ENCODE measurements at places on chromosomes 12 and 14.

DNA sequence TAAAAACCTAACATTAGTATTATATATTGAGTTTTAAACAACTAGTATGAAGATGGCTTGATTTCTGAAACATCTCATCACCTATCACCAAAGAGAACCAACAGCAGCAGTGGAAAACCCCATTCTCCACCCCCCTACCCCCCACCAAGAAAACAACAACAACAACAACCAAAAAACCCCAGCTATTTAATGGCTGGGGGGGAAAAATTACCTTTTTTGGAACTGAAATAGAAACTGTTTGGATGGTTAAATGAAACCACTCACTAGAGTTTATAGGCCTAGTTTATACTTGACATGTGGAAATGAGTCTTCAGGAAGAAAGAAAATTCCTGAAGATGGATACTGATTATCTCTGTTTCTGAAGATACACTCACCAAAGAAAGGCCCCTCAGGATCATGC, 30.3 kb downstream of the PPP2R5E start:
- no peak for DNase-seq

- DNase-seq: no peak
Measured at GRCh38 chr12:97097734-97098133, 190.7 kb downstream of the NEDD1 start.

GRCh38 chr12:102426599-102427542, 53.5 kb downstream of the IGF1 start:
- no peak for DNase-seq

DNA sequence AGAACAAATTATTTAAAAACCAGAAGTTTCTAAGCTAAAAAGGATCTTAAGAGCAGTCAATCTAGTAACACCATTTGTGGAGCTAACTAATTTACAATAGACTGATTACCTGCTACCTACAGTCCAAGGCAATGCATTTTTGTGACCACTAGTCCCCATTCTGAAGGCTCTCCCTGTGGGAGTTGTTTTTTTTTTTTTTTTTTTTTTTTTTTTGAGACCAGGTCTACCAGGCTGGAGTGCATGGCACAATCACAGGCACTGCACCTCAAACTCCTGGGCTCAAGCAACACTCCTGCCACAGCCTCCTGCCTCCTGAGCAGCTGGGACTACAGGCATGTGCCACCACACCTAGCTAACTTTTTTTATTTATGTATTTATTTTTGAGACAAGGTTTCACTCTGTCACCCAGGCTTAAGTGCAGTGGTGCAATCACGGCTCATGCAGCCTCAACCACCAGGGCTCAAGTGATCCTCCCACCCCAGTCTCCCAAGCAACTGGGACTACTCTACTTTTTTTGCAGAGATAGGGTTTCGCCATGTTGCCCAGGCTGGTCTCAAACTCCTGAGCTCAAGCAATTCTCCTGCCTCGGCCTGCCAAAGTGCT, 3.9 kb downstream of the GNPTAB start:
- no peak for DNase-seq

- peak; percentile 86 for DNase-seq
Measured at GRCh38 chr14:88983755-88984154, 159.3 kb downstream of the TTC8 start.

DNA sequence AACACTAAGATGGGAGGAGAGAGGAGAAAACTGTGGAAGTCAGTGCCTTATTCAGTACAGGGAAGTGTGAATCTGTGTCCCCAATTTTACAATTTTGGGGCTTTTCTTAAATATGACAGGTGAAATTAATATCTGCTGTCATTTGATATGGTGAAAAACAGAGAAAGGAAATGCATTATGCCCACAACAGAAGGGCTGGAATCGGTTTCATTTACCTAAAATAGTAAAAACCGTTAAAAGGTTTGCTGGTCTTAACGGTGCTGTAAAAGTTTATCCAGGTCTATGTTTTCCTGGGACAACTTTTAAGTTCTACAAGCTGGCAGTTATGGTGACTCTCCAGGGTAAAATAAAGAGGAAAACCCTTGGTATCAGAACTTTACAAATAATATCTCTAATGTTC, 310.8 kb downstream of the FUT8 start:
- DNase-seq: no peak

DNA sequence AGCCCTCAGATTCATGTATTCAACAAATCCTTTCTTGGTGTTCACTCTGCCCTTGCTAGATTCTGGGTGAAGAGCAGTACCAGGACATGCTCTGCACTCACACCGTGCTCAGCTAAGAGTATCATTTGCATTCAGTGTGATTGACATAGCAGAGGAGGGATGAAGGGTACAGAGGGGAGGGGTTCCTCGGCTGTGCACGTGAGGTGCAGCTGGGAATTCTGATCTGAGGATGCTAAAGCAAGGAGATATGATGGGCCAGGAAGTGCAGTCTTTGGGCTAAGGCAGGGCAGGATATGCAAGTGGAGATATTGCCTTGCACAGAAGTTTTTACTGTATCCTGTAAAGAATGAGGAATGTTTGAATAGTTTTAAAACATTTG, 108.6 kb downstream of the FGD4 start:
- no peak for DNase-seq

GRCh38 chr14:90554341-90554740, 157.5 kb downstream of the CALM1 start:
- no peak for DNase-seq

- no peak for DNase-seq
Measured at GRCh38 chr14:102629011-102629444, 36.6 kb downstream of the RCOR1 start.

DNA sequence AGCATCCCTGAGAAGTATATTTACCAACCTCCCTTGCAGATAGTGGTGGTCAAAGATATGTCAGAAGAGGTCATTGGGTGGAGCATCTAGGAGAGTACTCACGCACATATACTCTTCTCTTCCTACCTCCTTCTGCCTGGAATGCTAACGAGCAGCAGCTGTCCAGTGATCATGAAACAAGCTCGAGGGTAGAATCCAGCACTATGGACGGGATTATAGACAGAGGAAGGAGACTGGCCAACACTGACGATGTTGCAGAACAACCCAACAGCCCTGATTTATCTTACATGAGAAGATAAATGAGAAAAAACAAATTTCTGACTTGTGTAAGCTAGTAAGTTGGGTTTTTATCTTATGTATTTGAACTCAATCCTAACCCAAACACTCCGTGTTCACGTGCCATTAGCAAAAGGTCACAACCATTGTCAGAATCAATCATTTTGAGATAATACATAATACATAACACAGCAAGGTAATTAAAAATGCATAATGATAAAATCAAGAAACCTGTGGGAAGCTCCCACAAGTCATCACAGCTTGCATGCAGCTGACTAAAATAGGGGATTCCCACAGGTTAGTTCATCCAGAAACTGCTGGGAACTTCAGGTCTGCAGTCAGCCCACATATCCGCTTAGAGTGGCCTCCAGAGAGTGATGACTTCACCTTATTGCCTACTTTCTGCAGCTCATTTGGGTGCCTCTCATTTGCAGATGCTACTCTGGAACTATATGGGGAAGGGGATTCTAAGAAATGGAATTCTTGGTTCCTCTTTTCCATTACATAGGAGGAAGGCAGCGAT, 36.3 kb upstream of the STK38L start:
- DNase-seq: no peak

GRCh38 chr14:92493024-92493423, 20.6 kb upstream of the RIN3 start:
- DNase-seq: no peak

- DNase-seq: no peak
Measured at GRCh38 chr14:51620056-51620455, 31.7 kb upstream of the FRMD6 start.

- no peak for DNase-seq
Measured at GRCh38 chr14:79786522-79786921, 424.8 kb downstream of the DIO2 start.

GRCh38 chr12:93712200-93712599, 35.0 kb downstream of the CRADD start:
- DNase-seq: no peak

GRCh38 chr12:100584256-100584655, 10.8 kb downstream of the GAS2L3 start:
- DNase-seq: no peak

DNA sequence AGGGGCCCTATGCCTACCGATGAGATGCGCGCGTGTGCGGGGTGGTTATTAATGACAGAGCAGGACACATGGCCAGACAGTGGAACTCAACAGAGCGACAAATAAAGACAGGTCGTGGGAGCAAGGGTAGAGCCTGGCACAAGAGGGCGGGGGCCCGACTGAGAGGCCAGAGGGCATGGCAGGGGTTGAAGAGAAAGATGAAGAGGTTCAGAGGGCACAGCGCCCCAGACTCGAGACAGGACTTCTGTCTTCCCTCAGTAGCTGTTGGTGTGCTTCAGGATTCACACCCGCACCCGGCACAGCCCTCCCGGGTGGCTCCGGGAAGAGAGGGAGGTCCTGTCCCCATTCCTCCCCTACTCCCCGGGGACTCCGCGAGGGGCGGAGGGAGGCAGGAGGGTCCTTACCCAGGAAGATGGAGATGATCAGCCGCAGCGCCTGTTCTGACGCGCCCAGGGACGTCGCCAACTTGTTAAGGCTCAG, 366 bp downstream of the LPCAT3 start:
- DNase-seq: no peak

- DNase-seq: no peak
Measured at GRCh38 chr14:24941719-24942118, 108.2 kb downstream of the STXBP6 start.

GRCh38 chr14:100729982-100730381, 3.3 kb downstream of the DLK1 start:
- DNase-seq: no peak

DNA sequence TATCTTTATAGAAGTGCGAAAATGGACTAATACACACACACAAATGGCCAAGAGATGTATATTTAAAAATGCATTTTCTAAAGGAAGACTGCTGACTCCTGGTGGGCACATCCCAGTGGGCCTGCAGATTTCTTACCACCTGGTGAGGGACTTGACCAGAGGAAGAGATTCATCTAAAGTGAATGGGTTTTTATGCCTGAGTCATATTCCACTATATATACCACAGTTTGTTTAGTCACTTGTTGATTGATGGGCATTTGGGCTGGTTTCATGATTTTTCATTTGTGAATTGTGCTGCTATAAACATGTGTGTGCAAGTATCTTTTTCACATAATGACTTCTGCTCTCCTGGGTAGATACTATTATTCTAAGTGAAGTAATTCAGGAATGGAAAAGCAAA, 277.3 kb downstream of the SLC16A7 start:
- DNase-seq: no peak

DNA sequence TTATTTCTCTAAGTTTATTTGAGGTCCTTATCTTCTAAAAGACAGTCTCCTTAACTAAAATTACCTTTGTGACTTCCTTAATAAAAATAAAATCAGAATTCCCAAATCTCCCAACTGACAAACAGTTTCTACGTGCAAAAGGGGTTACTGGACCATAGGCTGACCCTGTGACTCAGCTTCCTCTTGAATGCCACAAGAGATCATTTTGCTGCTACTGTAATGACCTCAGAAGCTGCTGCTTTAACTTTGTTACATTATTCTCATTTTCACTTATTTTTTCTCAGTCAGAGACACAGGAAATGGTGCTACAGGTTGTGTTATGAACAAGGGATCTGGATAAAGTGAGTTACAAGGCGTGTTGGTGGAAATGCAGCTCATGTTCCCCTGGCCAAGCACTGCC, 132.2 kb upstream of the TMTC2 start:
- no peak for DNase-seq

DNA sequence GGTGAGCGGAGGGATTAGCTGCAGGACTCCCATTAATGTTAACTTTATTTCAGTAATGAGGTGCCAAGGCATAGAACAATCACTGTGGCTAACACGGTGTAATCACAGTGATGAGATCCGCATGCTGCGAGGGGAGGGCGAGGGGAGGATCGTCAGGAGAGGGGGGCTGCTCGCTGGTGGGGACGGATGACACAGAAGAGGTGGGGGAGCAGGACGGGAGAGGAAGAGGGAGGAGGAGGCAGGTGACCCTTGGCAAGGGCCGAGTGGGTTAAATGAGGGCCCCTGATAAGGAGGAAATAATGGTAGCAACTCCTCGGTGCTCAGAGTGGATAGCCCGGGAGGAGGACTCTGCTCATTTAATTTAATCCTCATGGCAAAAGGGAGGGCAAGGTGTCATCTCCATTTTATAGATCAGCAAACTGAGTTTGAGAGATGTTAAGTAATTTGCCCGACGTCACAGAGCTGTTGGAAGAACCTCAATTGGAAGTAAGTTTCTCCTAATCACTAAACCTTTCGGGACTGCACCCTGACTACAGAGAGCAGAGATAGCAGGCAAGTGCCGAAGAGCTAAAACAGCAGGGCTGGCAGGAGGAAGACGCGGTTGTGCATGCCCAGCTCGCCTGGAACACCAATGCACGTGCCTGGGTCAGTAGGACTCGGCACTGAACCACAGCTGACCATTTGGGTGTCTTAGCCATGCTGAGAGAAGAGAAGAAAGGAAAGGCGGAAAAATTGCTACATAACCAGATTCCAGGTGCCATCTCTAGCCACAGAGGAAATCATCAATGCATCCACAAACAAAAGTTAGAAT, 43.0 kb downstream of the SPRING1 start:
- DNase-seq: no peak

- DNase-seq: no peak
Measured at GRCh38 chr12:57525615-57526383, 3.2 kb downstream of the MBD6 start.

GRCh38 chr12:78293059-78293686, 462.5 kb downstream of the NAV3 start:
- DNase-seq: no peak

DNA sequence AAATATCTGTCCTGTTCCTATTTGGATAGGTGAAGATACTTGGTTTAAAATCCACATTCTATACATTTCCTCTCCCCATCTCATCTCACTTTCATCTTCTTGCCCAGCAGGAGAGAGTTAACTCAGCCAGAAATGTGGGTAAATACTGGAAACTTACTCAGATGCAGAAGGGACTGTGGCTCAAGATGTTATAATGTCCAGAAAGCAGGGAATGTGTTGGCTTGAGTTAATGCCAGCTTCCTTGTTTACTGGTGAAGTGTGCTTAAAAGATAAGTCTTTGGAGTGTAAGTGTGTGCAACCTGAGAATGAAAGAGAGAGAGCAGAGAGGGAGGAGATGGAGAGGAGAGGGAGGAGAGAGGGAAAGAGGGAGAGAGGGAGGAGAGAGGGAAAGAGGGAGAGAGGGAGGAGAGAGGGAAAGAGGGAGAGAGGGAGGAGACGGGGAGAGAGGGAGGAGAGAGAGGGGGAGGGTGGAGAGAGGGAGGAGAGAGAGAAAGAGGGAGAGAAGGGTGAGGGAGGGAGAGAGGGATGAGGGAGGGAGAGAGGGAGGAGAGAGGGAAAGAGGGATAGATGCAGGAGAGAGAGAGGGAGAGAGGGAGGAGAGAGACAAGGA, 22.0 kb upstream of the SNRPF start:
- DNase-seq: no peak

GRCh38 chr12:67018105-67018504, 251.1 kb upstream of the CAND1 start:
- no peak for DNase-seq
